ENCODE measurements at places on chromosomes 7 and 10.

GRCh38 chr10:86671985-86672710 lies 3.8 kb downstream of the LDB3 start:
- no peak for DNase-seq

GRCh38 chr10:96493871-96494525 lies 19.7 kb downstream of the TLL2 start:
- no peak for DNase-seq

GRCh38 chr10:113214331-113214730 lies 264.3 kb downstream of the TCF7L2 start:
- DNase-seq: no peak

GRCh38 chr10:123462246-123462645 lies 203.9 kb upstream of the GPR26 start:
- no peak for DNase-seq

GRCh38 chr10:24574578-24575155 lies 149.0 kb downstream of the ARHGAP21 start:
- no peak for DNase-seq

All from esophagus squamous epithelium (tissue), 5 donors.